CD4-positive, alpha-beta T cell treated with Interleukin-4 for 1 hour (primary cell): ENCODE measurements at places on chromosomes 1 and 21.

GRCh38 chr1:71603044-71603776 is 522.4 kb upstream of the ZRANB2 start:
- DNase-seq, result no peak

GRCh38 chr1:36352125-36352909 is 28.9 kb upstream of the EVA1B start:
- no peak for DNase-seq

DNA sequence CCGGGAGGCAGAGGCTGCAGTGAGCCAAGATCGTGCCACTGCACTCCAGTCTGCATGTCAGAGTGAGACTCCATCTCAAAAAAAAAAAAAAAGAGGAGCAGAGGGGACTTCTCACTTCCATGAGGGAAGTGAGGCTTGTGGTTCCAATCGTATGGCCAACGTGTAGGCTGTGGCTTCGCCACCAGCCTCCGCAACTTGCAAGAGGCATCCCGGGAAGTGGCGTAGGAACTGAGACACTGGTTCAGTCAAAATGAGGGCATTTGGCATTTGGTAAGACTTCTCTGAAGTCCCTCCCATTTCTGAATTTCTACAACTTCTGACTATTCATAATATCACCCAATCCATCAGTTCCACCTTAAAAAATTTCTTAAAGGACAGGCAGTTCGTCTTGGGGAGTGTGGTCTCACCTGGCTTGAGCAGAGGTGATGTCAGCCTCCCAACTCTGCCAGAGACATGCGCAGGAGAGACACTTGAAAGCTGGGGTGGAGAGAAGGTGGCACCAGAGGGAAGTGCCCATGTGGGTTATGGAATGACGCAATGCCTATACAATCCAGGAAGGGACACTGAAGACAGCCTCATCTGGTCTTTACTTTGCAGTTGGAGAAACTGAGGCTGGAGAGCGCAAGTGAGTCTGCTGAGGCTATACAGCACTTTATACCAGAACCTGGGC is 17.2 kb downstream of the KAZN start:
- no peak for DNase-seq

DNA sequence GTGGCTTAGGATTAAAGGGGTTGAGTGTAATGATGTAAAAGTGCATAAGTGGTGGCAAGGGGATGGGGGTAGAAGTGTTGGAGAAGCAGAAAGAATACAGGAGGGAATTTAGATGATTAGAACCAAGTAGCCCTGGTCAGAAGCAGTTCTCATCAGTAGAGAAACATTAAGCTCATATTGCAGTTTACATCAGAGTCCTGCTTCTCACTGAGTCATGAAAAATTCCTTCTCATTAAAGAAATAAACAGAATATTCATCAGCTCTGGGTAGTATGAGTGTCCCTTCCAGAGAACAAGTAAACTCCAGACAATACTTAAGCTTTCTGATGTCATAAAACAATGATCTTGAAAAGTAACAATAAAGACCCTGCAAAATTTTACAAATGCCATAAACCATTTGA is 36.5 kb downstream of the LRRIQ3 start:
- no peak for DNase-seq

DNA sequence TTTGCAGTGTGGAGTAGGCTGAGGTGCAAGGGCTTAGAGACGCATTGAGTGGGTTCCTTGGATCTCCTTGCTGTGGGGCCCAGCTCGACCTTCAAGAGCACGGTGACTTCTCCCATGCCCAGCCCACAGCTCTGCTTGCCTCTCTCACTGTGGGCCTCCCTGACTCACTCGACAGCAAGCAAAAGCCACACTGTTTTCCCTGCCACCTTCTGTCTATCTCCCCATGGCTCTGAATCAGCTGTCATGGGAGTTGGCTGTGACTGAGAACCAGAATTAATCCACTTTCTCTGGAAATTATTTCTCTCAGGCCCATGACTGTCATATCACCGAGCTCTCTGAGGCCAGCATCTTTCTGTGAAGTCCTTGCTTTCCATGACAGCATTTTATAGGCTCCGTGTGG is 140.7 kb downstream of the NOS1AP start:
- DNase-seq, result no peak

DNA sequence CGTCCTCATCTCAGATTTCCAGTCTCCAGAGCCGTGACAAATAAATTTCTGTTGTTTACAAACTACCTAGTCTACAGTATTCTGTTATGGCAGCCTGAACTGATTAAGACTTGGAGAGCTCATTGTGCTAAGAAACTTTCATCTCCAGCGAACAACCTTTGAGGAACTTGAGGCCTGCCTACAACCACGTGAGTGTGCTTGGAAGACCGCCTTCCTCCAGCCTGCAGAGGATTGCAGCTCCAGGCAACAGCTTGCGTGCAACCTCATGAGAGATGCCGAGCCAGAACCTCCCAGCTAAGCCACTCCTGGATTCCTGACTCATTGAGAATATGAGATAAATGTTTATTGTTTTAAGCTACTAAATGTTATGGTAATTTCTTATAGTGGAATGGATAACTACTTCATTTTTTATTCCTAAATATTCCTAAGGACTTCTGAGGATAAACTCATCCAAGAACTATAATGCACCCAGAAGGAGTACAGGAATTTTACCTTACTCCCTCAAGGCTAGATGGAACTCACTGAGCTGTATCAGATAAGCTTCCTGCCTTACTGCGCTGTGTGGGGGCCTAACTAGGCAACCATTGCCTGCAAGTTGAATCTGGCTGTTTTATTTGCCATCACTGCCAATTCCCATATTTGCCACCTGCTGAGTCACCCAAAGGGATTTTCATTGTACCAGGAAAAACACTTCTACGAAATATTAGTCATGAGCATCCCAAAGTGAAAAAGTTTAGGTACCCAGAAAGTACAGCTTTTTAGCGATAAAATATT is 17.6 kb downstream of the FAM177B start:
- no peak for DNase-seq
